ENCODE measurements at places on chromosomes 1 and 21. TPM values are rescaled to one million over a fixed set of nuclear protein-coding genes. Genes with fewer than 3 reads are reported as not detected.

SPRR1B gene
- not detected for total RNA-seq

DNA sequence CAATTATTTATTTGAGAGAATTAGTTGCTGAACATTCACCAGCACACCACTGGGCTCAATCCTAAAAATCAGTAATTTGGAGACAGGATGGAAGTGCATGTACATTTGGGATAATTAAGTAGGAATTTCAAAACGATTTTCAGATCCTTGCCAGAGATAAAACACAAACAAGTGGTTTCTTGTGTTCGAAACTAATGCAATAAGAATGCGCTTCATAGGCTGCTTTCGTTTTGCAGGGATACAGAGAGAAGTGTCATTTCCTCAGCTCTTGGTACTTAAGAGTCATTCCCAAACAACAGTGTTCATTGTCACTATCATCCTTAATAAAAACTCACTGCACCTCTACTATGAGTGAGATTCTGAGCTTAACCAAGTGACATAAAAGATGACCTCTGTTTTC is 20.6 kb upstream of the USP24 start:
- peak; percentile 82 for DNase-seq

CLCN6 gene
- total RNA-seq: 6.9 TPM

GRCh38 chr1:169527451-169528214 is 41.9 kb upstream of the SLC19A2 start:
- DNase-seq: peak; percentile 29

NPR1 gene
- 39.5 TPM for total RNA-seq

CASZ1 gene
- 7.8 TPM for total RNA-seq

ZNF593OS gene
- total RNA-seq: not detected

DNA sequence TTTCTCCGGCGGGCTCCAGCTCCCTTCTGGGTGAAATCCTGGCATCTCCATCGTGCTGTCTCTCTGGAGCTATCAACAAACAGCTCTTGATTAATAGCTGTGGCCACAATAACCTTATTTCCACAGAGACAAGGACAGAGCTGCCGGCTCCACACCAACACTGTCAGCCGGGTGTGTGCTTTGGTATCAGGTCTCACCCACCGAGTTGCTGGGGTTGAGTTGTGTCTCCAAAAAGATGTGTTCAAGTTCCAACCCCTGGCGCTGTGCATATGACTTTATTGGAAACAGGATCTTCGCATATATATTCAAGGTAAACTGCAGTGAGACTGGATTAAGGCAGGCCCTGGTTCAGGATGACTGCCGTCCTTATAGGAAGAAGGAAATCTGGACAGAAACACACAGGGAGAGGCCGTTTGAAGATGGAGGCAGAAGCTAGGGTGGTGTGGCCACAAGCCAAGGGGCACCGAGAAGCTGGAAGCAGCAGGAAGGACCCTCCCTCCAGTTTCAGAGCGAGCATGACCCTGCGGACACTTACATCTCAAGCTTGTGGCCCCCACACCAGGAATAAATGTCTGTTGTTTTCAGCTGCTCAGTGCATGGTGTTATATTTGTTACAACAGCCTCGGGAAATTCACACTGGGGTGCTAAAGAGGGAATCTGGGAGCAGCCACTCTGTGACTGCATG is 88.4 kb upstream of the TMPRSS2 start:
- DNase-seq: no peak

DNA sequence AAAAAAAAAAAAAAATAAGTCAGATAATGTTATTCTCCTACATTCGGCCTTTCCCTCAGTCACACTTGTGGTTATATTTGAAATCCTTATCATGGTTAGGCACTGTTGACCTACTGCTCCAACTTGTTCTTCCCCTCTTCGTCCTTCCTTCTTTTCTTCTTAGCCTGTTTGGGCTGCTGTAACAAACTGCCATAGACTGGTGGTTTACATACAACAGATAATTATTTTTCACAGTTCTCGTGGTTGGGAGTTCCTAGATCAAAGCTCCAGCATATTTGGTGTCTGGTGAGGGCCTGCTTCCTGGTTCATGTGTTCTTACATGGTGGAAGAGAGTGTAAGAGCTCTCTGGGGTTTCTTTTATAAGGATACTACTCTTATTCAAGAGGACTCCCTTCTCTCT is 73.4 kb downstream of the RABGAP1L start:
- DNase-seq: no peak

- DNase-seq: peak; percentile 70
These were observed 35.4 kb downstream of the RSPH1 start for GRCh38 chr21:42460391-42461184.

Measured in renal cortical epithelial cell (primary cell).